T-helper 1 cell (primary cell): ENCODE measurements at places on chromosomes 7 and 10.

DNA sequence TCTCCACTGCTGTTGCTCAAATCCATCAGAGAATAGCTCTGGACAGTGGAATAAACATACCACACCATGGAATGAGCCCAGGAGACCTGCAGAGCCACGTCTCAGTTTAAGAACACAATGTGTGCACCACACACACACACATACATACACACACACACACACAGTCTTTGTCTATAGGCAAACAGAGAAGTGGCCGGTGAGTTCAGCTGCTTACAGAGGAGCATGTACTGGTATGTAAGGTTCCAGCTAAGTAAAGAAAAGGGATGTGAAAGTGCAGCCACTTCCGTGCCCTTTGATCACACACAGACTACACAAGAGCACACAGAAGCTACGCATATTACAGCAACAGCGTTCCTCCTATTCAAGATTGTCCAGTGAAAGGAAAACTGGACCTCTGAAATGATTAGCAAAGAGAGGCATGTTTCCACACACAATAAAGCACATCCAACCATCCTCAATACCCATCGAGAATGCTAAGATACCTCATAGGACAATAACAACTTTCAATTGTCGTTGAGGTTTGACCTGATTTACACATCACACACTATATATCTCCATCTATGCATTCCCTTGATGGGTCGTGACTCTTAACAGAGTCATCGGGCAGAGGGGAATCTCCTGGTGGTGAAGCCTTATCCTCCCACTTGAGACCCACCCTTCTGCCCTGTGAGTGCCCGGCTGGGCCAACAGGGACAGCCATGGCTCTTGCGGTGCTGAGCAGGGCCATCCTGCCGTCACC is 23.6 kb downstream of the SLC35B4 start:
- DNase-seq: no peak

DNA sequence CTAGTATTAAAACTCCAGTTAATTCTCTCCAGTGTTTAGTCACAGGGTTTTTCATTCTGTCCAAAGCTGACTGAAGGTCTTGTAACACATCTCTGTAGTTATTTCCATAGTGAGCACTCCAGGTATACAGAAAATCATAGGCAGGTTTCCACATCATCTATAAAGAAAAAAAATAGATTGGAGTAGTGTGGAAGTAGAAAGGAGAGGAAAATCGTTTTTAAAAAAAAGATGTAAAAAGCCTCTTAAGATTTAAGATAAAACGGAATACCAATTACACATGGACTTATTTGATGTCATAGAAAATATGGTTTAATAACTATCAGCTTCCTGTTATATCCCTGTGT is 76.2 kb downstream of the MACC1 start:
- DNase-seq: no peak

GRCh38 chr10:103523683-103524082 is 30.2 kb downstream of the NEURL1 start:
- no peak for DNase-seq

DNA sequence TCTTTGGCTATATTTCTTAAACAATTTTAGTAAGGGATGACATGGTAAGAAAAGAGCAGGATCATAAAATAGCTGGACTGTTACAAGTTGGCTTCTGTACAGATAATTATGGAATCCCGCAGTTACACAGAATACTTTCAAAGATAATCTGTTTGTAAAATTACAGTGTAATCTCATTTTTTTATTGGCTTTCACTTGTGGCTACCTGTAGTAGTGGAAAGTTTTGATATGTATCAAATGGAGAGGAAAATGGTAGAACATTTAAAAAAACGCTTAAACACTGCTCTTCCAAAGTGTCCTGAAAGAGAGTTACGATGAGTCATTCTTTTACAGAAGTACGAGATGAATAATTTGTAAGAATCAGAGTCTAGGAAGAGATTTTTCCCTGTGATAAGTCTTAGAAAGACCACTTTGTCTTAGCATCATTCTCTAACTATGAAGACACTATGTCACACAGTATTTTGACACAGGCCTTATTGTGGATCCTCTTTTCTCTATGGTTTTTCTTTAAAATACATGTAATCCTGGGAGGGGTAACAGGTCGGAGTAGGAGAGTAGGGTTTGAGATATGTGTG is 215.0 kb upstream of the DKK1 start:
- DNase-seq: no peak

GRCh38 chr10:22825841-22826240 is 102.0 kb upstream of the ARMC3 start:
- no peak for DNase-seq

DNA sequence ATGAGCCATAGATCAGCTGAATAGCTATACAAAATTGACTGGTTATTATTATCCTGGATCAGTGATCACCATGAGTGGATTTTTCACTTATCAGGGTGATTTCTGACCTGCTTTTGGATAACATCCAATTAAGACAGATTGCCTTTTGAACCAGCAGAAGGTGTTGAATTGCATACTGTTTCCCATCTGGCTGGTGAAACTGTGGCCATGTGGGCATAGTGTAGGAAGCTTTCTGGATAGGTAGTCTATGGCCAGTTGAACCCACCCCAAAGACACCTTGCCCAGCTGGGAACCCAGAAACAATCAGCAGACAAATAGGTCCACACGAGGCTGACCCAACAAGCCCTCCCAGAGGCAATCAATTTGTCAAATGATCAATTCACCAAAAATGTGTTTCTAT is 29.3 kb downstream of the DNAJC12 start:
- no peak for DNase-seq

DNA sequence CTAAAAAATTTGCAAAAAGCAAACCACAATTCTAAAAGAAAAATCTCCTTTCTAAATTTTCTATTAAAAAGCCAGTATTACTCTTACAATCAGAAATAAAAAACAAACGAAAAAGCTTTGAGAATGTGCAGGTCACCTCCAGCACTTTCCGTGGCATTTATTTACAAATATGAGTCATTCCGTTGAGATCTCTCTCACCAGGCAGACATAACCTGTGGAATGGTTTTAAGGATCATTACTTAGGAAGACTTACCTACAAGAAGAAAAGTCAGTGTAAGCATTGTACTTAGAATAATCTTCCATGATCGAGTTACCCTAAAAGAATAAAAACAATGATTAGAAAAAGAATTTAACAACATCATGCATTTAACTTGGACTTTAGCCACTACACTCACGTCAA is 3.3 kb downstream of the SUN3 start:
- DNase-seq: no peak

DNA sequence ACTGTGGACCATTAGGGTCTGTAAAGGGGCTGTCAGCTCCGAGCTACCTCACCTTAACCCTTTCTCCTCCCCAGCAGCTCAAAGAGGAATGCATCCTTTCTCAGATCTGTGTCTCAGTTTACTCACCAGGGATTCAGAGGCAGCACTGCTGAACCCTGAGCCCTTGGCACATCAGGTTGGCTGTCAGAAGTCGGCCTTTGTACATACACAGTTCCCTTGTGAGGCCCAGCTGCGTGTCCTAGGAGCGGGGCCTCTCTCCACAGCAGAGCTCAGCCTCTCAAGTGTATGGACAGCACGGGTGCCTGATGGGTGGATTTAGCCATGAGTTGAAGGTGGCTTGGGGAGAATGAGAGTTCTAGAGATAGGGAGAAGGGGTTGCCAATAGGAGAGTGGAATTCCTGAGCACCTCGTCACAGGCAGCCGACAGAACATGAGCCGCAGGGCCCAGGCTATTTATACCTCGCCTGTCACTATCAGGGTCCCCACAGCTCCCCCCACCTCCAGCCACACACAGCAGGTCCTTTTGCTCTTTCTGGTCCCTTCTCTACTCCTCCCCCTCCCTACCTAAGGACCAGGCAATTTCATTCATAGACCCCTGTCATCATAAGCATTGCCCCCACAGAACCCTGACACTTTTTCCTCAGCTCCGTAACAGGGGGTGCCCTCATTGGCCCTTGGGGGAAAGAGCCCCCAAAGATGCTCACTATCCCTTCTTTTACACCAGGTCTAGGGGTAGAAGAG is 2.1 kb upstream of the FLNC start:
- DNase-seq: no peak

- DNase-seq: no peak
Observed at GRCh38 chr10:62511238-62511637, 137.1 kb downstream of the ZNF365 start.

DNA sequence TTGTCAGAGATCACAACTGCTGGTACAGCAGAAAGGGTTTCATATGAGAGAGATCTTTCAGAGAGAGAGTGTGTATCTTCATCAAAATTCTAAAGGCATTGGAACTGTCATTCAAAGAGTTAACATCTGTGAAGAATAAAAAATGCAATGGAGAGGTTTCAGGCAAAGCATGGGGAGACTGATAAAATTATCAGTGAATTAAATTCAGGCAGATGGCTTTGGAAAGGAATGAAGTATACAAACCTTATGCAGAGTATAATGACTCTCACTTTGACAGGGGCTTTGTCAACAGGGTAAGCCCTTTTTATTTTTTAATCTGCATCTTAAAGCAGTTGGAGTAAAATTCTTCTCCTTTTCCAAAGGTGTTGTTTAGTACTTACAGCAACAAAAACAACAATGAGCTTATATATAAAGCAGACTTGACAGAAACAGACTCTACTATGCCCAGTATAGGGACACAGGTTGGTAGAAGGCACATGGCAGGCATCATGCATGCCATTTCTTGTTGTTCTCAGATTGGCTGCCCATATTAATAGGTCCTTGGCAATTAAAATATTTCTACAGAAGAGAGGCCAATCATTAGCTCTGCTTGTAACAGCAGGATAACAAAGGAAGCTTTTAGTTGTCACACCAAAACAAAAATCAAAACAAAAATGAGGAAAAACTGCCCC is 54.9 kb upstream of the NXPH1 start:
- DNase-seq: no peak

DNA sequence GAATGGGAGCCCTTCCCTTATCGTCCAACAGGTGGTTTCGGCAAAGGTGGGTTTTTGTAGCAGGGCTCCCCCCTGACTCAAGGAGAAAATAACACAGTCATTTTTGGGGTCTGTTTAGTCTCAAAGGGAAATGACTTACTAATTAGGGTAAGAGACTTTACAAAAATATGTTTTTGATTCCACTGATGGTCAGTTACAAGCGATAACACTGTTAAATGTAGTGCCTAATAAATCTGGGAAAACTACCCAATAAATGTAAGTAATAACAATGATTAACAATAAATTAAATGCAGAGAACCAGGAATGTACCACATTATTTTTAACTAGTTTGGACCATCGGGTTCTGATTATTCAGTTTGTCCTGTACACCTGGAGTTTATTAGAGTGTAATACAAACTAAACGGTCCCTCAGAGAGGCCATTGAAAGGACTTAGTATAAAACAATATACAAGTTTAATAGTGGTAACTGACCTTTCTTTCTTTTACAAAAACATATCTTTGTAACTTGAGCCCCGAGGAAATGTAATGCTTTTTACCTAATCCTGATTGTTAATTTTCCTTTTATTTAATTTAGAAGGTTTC is 216.2 kb upstream of the HABP2 start:
- no peak for DNase-seq

DNA sequence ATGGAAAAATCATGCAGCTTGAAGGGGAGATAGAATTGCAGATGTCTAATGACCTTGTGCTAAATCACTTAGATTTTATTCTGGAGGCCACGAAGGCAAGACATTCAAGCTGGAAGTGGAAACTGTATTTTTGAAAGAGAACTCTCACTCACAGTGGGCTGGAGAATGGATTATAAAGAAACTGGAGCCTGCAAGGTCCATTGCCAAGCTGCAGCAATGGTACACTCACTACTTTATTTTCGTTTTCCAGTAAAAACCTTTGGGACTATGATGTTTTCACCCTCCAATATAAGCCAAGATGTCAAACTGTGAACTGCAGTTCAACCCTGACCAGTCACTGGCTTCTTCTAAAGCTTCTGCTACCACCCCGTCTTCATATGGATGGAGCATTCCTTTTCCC is 62.0 kb downstream of the SKIDA1 start:
- DNase-seq: no peak

GRCh38 chr7:138105221-138105620 is 29.0 kb downstream of the AKR1D1 start:
- no peak for DNase-seq

- DNase-seq: no peak
Observed at GRCh38 chr7:143300959-143301935, 13.1 kb downstream of the CASP2 start.

GRCh38 chr7:151456782-151457181 is 16.8 kb upstream of the CRYGN start:
- no peak for DNase-seq

DNA sequence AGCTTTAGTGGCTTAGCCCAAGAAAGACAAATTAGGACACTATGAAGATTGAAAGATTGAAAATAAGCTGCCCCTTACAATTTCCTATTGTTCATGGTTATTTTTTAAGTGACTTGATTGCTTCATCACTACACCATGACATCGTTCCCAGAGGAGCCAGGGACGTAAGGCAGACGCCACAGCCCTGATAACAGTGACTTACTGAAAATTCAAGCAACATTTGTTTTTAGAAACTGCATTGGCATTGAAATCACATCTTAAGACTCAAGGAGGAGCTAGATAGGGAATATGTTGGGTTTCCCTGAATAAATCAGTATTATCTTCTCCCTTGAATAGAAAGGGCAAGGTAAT is 38.7 kb upstream of the ANK3 start:
- no peak for DNase-seq

DNA sequence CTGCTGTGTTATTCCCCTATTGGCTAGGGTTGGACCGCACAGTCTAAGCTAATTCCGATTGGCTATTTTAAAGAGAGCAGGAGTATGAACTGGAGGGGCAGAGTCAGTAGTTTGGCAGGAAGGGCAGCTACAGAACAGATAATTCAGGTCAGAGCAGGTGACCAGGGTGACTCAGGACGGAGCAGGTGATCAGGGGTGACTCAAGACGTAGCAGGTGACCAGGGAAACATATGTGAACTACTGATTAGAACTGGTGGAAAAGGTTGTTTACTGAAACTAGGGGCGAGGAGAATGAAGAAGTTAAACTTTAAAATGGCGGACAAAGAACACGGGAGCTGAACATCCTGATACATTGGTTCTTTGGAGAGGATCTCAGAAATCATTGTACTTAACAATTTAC is 102.3 kb downstream of the CCDC7 start:
- no peak for DNase-seq

- DNase-seq: no peak
Observed at GRCh38 chr10:126921974-126922525, 16.8 kb downstream of the DOCK1 start.

DNA sequence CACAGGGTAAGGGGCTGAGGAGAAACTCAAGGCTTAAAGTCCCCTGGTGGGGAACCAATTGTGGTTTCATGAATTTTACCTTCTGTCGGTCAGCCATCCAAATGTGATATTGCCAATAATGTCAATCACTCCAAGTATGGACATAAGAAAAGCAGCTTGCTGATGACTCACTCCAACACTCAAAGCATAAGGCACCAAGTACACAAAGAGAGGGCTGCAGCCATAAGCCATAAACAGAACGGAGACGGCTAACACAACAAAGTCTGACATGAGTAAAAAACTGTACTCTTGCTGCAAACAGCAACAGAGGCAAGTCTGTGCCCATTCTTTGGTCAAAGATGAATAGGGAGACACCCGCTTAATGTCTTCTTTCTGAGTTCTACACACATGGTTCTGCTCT is 24.2 kb downstream of the IFIT5 start:
- DNase-seq: no peak
